WTC11 (cell line): ENCODE measurements at places on chromosomes 12 and 14. TPM values are rescaled to one million over a fixed set of nuclear protein-coding genes. Genes with fewer than 3 reads are reported as not detected.

RIMBP2 gene
- total RNA-seq, result 1.3 to 2.6 TPM (median 1.5 TPM) in 3 replicates

LGR5 gene
- total RNA-seq, result 0.09 to 0.55 TPM (median 0.17 TPM) in 3 replicates

GRIN2B gene
- 1.3 to 1.6 TPM (median 1.4 TPM) in 3 replicates for total RNA-seq

DNA sequence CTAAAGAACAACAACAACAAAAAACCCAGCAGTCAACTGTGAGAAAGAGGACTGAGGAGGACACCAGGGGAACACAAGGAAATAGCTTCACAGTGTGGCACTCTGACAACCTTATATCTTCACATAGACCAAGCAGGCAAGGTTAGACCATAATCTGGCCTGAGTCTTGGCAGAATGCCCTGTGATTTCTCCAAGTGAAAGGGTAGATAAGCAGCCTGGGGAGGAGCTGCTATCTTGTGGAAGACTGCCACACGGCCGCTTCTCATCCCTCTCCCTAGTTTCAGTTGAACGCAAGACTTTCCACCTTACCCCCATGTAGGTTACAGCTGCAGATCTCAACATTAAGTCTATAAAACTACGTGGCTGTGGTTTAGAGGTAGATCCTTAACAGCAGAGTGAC is 3.7 kb downstream of the SLC25A21 start:
- H3K36me3 ChIP-seq, result no peaks in the 10 kb centered on the region
- no peak for DNase-seq
- H3K27me3 ChIP-seq, result no peaks in the 10 kb centered on the region; the same call in 1 of the 2 replicates
- H3K4me1 ChIP-seq, result peaks cover 61% of the 10 kb centered on the region
- peak overlapping the region; percentile 51 for H3K27ac ChIP-seq

- no peaks in the 10 kb centered on the region for H3K36me3 ChIP-seq
- H3K27me3 ChIP-seq, result no peaks in the 10 kb centered on the region
- no peak overlapping the region for H3K4me3 ChIP-seq
- DNase-seq, result no peak
- no peak overlapping the region for H3K27ac ChIP-seq
Measured at GRCh38 chr14:66645716-66646115, 137.8 kb downstream of the GPHN start.

TXNRD1 gene
- 95.6 to 113 TPM (median 98.7 TPM) in 3 replicates for total RNA-seq

GRCh38 chr12:45742590-45742989 is 13.1 kb downstream of the ARID2 start:
- H3K36me3 ChIP-seq, result peaks cover 36% of the 10 kb centered on the region
- H3K27ac ChIP-seq, result no peak overlapping the region
- no peaks in the 10 kb centered on the region for H3K27me3 ChIP-seq
- no peak overlapping the region for H3K4me3 ChIP-seq
- no peak for DNase-seq

SERPINA9 gene
- total RNA-seq, result not detected in 3 replicates

DNA sequence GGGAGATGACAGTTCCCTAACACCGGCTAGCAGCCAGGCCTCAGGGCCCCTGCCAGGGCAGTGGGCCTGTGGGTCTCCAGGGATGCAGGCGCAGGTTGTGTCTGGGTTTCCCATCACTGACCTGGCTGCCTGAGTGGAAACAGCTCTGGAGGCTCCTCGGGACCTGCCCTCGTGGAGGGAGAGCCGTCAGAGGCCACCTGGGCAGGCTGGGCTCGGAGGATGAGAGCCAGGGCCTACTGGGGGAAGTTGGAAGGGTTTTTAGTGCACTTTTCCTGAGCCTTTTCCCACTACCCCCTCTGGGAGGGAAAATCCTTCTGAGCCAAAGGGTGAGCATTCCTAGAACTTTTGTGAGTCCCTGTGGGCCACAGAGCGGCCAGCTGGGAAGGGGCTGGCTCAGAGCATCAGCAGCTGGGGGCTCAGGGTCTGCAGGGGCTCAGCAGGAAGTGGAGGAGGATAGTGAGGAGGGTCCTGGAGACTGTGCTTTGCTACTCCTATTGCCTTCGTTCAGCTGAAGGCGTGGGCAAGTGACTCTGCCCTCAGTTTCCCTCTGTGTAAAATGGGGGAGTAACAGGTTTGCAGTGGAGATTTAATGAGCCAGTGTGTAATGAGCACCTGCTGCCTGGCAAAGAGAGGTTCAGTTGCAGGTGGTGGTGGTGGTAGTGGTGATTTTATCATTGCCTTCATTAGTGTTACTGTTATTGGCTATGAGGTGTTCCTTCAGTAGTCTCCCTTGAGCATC is 1.8 kb downstream of the SH2B3 start:
- H3K27ac ChIP-seq, result peak overlapping the region; percentile 53; the same call in 1 of the 2 replicates
- DNase-seq, result no peak
- no peaks in the 10 kb centered on the region for H3K36me3 ChIP-seq

- H3K4me3 ChIP-seq, result no peak overlapping the region
- DNase-seq, result no peak
- H3K27me3 ChIP-seq, result 0 out of 2 replicates have a peak, but pooled peaks cover 3% of the 10 kb centered on the region
- peaks cover 36% of the 10 kb centered on the region for H3K36me3 ChIP-seq
- H3K27ac ChIP-seq, result no peak overlapping the region
- peaks cover 9% of the 10 kb centered on the region for H3K4me1 ChIP-seq
Measured at GRCh38 chr14:64178814-64179213, 115.4 kb downstream of the ESR2 start.

DNA sequence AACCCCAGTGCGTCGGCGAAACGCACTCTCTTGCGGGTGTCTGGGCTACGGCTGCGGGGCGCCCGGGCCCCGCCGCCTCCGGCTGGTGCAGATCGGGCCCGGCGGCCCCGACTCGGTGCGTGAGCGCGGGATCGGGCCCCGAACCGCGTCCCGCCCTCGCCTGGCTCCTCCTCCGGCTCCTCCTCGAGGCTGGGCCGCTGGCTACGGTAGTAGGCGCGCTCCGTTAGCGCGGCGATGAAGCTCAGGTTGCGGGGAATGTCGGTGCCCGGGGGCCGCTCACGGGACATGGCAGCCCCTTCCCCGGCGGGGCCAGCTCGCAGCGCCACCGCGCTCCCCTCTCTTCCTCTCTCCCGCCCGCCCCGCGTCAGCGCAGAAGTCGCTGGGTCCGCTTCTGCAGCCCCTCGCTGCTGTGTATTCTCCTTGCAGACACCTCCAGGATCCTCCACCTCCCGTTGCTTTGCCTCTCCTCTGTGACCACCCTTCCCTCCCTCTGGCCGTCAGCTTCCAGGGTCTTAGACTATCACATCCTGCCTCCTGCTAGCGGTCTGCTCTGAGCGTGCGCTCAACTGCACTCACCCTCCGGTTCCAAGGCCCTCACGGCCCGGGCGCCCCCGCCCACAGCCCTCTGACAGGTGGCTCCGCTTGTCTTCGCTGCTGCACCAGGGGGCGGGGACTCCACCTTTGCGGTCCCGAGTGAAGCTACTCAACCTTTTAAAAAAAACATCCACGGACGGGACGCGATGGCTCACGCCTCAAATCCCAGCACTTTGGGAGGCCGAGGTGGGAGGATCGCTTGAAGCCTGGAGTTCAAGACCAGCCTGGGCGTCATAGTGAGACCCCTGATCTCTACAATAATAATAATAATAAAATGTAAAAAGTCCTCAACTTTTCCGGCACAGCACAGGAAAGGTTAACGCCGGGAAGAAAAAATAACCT is at the start of gene PPP1R3E:
Gene PPP1R3E, minus strand, starts transcription at position 570 of the 936 bp plus-strand sequence. Its CDS starts 283 bp downstream, at position 287.
- peak; percentile 65 for DNase-seq
- H3K27me3 ChIP-seq, result peaks cover 51% of the 10 kb centered on the region
- H3K4me1 ChIP-seq, result peaks cover 15% of the 10 kb centered on the region

GRCh38 chr12:28908646-28909045 is 240.4 kb upstream of the FAR2 start:
- H3K4me1 ChIP-seq, result no peaks in the 10 kb centered on the region
- no peaks in the 10 kb centered on the region for H3K27me3 ChIP-seq
- no peak for DNase-seq
- no peak overlapping the region for H3K4me3 ChIP-seq

DNA sequence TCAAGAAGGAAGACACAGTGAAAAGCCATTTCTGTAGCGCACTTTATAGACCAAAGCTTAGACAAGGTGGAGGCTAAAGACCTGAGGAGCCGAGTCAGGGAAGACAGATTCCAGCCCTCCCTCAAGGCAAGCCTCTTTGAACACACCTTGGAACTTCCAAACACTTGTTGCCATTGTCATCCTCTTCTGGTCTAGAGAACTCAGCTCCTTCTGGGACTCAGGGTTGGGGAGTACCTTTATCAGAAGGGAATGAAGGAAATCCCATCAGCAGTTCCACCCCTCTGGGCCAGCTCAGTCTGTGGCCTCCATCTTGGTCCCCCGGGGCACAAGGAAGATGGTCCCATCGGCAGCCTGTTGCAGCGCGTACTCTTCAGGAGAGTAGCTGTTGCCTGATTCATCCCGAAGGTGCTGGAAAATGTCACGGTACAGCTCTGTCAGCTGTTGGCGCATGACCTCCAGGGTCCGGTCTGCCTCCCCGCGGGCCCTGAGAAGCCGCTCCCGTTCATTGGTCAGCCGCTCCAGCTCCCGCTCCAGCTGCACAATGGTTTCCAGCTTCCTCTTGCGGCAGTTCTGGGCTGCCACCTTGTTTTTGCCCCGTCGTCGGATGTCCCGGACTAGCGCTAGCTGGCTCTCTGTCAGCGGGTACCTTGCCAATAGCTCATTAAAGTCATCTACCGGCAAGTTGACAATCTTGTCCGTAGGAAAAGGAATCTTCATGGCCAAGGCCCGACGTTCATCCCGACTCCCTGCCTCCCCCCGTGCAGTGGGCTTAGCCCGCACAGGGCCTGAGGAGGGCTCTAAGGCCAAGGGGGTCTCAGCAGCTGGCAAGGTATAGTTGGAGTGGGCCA is 8.5 kb downstream of the NFE2 start:
- no peak overlapping the region for H3K27ac ChIP-seq
- no peaks in the 10 kb centered on the region; the same call in 1 of the 2 replicates for H3K36me3 ChIP-seq
- H3K27me3 ChIP-seq, result no peaks in the 10 kb centered on the region
- no peak overlapping the region for H3K4me3 ChIP-seq
- no peaks in the 10 kb centered on the region for H3K4me1 ChIP-seq

DNA sequence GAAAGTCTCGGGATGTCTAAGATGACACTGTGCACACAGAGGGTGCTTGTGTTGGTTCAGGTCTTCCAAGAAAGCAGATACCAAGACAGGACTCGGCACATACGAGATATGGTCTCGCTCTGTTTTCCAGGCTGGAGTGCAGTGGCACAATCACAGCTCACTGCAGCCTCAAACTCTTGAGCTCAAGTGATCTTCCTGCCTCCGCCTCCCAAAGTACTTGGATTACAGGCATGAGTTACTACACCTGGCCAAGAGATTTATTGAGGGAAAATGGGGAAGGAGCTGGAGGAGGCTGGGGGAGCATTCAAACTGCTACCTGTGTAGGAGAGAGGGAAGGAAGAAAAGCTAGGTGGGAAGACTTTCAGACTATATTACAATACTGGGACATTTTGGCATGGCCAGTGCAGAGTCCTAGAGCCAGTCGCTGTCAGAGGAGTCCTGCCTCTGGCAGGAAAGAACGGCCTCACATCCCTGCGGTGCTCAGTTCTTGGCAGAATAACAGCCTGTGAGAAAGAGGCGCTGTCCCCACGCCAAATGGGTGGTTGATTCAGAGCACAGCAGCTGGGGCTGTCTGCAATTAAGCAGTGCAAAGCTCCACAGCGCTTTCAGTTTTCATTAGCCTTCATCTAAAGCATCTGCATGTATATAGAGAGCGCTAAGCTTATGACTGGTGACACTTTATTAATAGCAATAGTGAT is 18.3 kb downstream of the SLC17A8 start:
- H3K4me1 ChIP-seq, result peaks cover 47% of the 10 kb centered on the region
- H3K27ac ChIP-seq, result no peak overlapping the region
- peaks cover 58% of the 10 kb centered on the region for H3K27me3 ChIP-seq
- no peak overlapping the region for H3K4me3 ChIP-seq
- no peaks in the 10 kb centered on the region for H3K36me3 ChIP-seq

DNA sequence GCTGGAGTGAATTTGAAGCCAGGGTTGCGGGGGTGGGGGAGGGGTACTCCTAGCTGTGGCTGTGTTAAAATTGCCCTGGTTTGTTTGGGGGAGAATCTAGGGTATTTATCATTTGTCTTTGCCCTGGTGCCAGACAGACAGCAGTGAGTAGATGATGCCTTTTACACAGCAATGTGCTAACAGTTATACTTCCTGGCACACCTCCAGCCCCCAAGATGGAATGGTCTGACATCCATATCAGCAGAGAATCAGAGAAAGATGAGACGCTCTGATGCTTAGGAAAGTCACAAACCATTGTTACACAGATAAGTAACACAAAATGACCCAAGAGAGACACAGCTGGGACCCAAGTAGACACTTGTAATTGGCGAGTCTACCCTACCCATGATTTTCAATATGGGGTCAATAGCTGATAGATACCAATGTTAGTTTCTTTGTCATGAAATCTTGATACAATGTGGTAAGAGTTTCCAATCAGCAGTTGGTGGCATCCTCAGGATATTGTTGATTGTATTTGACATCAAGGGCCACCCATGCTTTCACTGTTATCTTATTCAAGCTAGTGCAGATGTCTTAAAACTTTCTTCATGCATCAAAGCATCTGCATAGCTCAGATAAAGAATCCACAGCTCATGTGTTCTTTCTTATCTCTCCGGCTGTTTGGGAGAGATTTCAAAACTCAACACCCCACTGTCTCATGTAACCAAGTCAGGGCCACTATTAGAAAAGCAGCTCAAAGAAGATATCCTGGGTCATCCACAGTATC is 2.6 kb upstream of the PRKAB1 start:
- peaks cover 13% of the 10 kb centered on the region for H3K4me1 ChIP-seq
- H3K4me3 ChIP-seq, result no peak overlapping the region
- DNase-seq, result no peak
- peaks cover 6% of the 10 kb centered on the region; the same call in 1 of the 2 replicates for H3K36me3 ChIP-seq
- H3K27ac ChIP-seq, result no peak overlapping the region

DNA sequence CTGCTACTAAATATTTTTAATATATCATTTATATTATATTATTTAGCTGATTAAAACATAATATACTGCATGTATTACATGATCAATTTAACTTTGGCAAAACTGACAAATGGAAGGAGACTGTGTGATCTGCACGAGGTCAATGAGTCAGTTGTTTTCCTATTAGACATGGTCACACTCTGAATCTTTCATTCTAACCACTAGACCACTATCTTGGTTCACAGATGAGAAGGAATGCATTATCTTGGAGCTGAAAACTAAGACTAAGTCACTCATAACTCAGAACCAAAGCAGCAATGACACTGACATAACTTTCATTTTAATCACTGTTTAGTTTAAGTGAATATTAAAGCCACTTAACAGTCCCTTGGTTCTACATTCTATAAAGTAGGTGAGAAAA is 37.4 kb downstream of the GNPTAB start:
- H3K27me3 ChIP-seq, result no peaks in the 10 kb centered on the region
- DNase-seq, result no peak
- H3K27ac ChIP-seq, result no peak overlapping the region
- H3K36me3 ChIP-seq, result no peaks in the 10 kb centered on the region; the same call in 1 of the 2 replicates

IPO8 gene
- 41.2 to 44.8 TPM (median 43.1 TPM) in 3 replicates for total RNA-seq

GRCh38 chr14:23079716-23080115 is 15.2 kb downstream of the ACIN1 start:
- DNase-seq, result no peak
- H3K27me3 ChIP-seq, result no peaks in the 10 kb centered on the region
- H3K36me3 ChIP-seq, result peaks cover 79% of the 10 kb centered on the region

GRCh38 chr14:89660166-89660565 is 243.1 kb upstream of the FOXN3 start:
- H3K36me3 ChIP-seq, result peaks cover 19% of the 10 kb centered on the region
- no peak overlapping the region for H3K27ac ChIP-seq
- H3K27me3 ChIP-seq, result peaks cover 5% of the 10 kb centered on the region; the same call in 1 of the 2 replicates
- H3K4me1 ChIP-seq, result no peaks in the 10 kb centered on the region

MYG1 gene
- total RNA-seq, result 84.7 to 93.1 TPM (median 92.8 TPM) in 3 replicates

GRCh38 chr12:26396402-26396801 is 201.0 kb downstream of the SSPN start:
- H3K4me3 ChIP-seq, result no peak overlapping the region
- H3K27ac ChIP-seq, result no peak overlapping the region
- DNase-seq, result no peak
- H3K27me3 ChIP-seq, result no peaks in the 10 kb centered on the region
- H3K4me1 ChIP-seq, result no peaks in the 10 kb centered on the region

SLC10A1 gene
- 0.09 TPM in 1 of 3 replicates, not detected in the others for total RNA-seq
